ENCODE measurements at places on chromosomes 16 and 17.

GRCh38 chr17:611202-611601, 103.4 kb downstream of the VPS53 start:
- DNase-seq, result no peak

DNA sequence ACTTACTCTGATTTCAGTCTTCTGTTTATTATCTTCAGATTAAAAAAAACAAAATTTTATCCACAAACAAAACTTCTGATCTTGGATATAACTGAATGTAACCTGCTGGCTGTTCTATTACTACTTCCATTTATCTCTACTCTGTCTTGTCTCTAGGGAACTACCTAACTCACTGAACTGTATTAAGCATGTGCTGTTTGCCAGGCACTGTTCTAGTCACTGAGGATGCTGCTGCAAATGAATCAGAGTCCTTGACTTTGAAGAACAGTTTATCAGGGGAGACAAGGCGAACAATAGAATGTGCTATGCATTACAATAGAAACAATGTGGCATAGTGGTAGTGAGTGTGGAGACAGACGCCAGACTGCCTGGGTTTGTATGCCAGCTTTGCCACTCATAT, 2.3 kb upstream of the ANKRD40 start:
- no peak for DNase-seq

DNA sequence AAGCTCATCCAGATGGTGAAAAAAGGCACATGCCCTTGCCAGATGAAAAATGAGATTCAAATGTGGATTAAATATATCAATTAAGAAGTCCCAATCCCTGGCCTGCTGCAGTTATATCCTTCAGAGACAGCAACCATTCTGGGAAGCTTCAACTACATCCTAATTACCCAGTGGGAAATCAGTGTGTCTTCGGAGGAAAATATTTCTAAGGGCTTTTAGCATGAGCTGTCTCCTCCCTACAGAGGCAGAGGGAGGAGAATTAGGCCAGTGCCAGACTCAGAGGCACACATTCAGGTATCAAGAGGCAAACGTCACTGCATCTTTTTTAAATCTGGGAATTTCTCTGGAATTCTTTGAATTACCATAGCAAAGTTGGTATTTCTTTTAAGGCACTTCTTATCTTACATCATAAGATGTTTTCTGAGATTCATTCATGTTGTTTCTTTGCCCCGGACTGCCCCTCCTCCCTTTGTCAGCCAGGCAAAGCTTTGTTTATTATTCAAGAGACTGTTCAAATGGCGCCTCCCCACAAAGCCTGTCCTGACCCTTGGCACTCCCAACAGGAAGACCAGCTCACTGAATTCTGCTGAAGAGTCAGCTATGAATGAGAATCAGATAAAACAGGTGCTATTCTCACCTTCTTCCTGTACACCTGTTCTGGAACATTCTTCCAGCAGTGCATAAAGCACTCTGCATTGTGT, 38.3 kb upstream of the SMPD3 start:
- DNase-seq, result no peak

GRCh38 chr16:50012182-50012581, 12.8 kb upstream of the CNEP1R1 start:
- no peak for DNase-seq

DNA sequence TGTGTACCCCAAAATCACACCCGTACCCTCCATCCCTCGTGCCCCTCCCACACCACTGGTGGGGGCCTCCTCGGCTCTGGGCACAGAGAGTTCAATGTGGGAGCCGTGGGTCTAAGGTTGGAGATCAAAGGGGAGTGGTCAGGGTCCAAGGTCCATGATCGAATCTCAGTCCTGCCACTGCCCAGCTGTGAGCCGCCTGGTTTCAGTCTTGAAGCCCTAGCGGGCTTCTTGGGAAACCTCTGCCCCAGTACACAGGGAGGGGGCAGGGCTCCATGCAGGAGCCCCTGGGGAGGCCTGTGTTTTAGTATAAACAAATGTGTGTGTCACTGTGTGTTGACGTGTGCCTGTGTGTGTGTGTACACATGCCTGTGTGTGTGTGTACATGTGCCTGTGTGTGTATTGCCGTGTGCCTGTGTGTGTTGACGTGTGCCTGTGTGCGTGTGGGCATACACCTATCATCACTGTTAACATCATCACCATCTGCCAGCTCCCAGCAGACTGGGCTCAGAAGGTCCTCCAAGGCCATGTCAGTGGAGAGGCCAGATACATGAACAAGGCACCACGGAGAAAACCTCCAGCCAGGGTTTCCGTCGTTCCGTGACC, 26.5 kb upstream of the ZNF469 start:
- no peak for DNase-seq

DNA sequence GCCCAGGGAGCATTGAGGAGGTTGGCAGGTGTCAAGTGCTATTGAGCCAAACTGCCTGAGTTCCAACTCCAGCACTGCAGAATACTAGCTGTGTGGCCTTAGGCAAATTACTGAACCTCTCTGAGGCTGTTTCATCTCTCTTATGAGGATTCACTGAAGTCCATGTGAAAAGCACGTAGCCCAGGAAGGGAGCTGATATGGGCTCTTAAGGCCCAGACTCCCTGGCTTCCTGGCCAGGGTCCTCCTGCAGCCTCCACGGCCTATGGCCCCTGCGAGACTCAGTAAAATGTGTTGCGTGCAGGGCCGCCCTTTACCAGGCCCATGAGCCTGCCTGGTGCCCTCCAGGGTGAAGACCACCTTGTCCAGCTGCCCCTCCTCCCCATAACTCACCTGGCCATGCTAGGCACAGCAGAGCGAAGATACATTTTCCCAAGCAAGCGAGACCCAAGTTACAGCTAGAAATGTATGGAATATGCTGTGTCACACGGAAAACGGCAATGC, 133.7 kb upstream of the TNRC6C start:
- DNase-seq, result no peak

DNA sequence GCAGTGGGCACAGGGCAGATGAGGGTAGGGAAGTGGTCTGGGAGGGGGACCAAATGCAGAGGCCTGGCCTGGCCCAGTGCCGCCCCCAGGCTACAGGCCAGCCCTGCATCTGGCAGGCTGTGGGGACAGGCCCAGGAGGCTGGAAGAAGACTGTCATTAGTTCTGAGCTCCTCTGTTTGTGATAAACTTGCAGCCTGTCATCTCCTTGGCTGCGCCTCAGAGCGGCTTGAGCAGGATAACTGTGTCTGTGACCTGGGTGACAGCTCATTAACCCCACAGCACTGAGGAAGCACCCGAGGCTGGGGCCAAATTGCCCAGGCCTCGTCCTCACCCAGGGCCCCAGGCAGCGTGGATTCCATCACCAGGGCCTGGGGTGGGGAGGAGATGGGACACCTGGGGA, 23.9 kb downstream of the ABCC3 start:
- no peak for DNase-seq

DNA sequence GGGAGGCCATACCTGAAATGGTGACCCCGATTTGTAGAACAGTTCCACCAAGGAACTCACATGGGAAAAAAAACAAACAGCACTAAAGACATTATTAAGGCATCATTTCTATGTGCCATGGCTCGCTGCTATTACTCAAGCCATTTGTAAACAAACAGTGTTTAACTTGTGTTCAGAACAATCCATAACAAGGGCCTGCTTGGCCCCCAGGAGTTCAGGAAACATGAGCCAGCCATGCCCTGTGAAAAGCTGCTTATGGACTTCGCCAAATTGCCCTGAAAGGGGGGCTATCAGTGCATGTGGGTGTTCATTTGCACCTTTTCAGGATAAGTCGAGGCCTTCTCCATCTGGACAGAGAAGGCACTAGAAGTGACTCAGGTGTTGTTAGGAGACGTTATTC, 8.0 kb downstream of the POLR3K start:
- no peak for DNase-seq

- DNase-seq, result no peak
Observed at GRCh38 chr17:45301674-45302073, 15.1 kb downstream of the MAP3K14 start.

GRCh38 chr16:70490261-70490660, 33.1 kb downstream of the COG4 start:
- no peak for DNase-seq

GRCh38 chr16:79309606-79310005, 290.9 kb downstream of the MAF start:
- no peak for DNase-seq

DNA sequence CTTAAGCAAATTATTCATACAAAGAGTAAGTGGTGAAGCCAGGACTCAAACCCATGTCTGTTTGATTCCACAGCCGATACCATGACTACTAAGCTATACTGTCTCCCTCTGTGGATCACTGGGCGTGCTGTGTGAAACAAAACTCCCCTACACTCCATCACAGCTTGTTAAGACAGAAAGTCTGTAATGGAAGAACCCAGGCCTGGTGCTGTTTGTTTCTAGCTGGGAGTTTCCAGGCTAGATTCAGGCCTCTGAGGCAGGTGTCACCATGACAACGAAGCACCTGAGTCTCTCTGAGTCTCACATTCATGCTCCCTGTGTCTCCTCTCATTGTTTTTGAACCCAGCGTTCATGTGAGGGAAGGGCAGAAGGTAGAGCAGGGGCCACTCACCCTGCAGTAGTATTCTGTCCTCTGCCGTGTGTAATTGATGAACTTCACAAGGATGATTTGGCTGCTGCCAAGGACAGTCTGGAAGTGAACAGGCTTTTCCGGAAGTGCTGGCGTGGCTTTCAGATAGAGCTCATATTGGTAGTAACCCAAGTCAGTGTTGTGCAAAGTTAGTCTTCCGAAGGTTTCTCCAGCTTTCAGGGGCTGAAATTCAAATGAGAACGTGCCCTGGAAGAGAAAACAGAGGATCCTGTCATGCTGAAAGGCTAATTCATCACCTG, 8.6 kb upstream of the VAC14 start:
- DNase-seq, result no peak

DNA sequence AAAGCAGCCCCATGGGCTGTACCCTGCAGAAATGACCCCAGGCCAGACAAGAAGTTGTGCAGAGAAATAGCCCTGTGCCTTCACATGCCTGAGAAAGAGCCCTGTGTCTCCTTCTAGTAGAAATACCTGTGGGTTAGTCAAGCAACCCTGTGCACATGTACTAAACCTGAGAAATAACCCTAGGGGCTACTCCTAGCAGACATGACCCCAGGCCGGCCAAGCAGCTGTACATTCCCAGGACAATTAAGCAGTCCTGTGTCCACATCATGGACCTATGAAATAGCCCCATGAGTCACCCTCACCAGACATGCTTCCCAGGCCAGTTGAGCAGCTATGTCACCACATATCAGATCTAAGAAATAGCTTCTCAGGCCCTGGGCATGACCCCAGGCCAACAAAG, 519.7 kb upstream of the CA10 start:
- DNase-seq, result no peak

GRCh38 chr16:88385831-88386815, 3.4 kb downstream of the ZNF469 start:
- no peak for DNase-seq

DNA sequence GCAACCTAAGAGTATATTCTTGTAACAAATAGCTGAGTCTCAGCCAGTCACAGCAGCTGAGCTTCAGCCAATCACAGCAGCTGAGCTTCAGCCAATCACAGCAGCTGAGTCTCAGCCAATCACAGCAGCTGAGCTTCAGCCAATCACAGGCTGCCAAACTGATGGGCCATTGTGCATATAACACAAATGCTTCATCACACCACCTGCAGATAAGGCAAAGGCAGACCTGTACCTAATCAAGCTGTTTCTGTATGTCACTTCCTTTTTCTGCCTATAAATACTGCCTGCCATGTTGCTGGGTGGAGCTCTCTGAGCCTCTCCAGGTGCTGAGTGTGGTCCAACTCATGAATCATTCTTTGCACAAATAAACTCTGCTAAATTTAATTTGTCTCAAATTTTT, 19.9 kb downstream of the MYH13 start:
- DNase-seq, result no peak

- DNase-seq, result no peak
Observed at GRCh38 chr16:56977216-56977615, 12.1 kb upstream of the NLRC5 start.

DNA sequence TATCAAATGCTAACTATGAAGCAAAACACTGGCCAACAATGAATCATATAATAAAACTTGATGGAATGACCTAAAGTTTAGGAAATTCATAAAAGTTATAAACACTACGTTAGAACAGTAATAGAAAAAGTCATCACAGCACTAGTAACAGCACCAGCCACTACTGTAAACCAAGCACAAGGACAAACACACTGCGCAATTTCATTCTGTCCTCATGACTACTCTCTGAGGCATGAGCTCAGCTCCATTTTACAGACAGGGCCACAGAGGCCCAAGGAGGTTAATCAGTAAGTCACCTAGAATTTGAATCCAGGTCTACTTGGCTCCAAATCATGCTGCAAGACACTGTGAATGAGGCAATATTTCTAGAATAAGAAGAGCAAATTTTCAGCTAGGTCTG, 13.4 kb downstream of the EMC8 start:
- no peak for DNase-seq

- DNase-seq, result no peak
Observed at GRCh38 chr17:77808686-77809425, 149.6 kb upstream of the TNRC6C start.

GRCh38 chr16:64865069-64865696, 256.7 kb downstream of the CDH11 start:
- DNase-seq, result no peak

DNA sequence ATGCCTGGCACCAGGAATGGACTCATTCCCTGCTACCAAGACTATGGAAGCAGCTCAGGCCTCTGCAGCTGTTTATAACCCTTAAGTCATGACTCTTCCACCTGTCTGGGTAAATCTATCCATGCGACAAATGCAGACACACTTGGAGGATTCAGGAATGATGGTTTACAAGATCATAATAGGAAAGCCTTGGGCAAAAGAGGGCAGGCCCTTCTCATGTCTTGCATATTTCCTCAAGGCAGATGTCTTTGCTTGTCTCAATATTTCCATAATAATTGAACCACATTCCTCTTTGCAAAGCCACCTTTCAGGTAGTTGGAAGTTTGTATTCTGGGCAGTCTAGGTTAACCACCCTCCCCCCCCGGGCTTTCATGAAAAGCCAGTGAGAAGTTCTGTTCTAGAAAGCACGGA, 884 bp upstream of the JPT1 start:
- no peak for DNase-seq

- DNase-seq, result no peak
Observed at GRCh38 chr16:89135971-89136765, 35.4 kb upstream of the CDH15 start.
